ENCODE measurements at places on chromosomes 6 and 20.

- DNase-seq: no peak
Measured at GRCh38 chr20:53028337-53029007, 56.3 kb downstream of the TSHZ2 start.

GRCh38 chr20:59564171-59564570 is 40.2 kb upstream of the PHACTR3 start:
- DNase-seq: no peak

GRCh38 chr6:10505529-10505928 is 15.6 kb upstream of the GCNT2 start:
- DNase-seq: no peak

- DNase-seq: no peak
Measured at GRCh38 chr20:8652396-8652795, 416.5 kb upstream of the PLCB4 start.

- DNase-seq: no peak
Measured at GRCh38 chr20:3734111-3734843, 1.8 kb downstream of the HSPA12B start.

GRCh38 chr20:19785983-19786285 is 27.9 kb downstream of the RIN2 start:
- DNase-seq: no peak

DNA sequence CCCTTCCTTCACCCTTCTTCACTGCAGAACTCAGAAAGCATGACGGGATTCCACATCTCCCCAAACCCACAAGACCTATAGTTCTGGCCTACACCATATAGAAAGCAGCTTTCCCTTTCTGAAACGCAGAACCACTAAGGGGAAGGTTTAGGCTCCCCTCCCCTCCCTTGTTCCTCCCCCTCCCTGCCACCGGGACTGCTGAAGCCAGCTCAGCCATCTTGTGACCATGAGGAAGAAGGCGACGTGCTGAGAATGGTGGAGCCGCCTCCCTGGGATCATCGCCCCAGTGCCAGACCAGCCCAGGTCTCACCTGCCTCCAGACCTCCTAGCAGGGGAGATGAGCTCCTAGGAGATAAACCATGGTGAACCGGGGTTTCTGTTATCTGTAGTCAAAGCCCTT is 19.6 kb downstream of the SERPINB6 start:
- no peak for DNase-seq

GRCh38 chr6:20400456-20401204 is 1.0 kb upstream of the E2F3 start:
- DNase-seq: peak; percentile 32

DNA sequence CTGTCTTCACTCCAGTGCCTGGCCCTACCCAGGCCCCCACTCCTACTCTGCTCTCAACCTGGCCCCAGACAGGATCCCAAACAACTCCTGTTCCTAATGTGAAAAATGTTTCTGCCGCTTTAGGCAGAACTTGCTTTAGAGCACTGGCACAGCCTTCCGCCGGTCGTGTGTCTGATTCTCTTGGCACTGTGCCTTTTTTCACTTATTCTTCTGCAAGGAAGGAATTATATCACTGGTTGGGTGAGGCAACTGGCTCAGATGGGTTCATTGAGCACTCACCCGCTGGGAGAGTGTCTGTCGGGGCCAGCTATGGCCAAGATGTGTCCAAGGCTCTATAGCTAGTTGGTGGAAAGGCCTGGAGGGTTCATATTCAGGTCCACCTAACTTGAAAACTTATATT is 33.6 kb upstream of the HLA-A start:
- DNase-seq: no peak

- DNase-seq: no peak
Measured at GRCh38 chr6:113488812-113489685, 368.1 kb upstream of the MARCKS start.

- no peak for DNase-seq
Measured at GRCh38 chr6:35776364-35777215, at the start of gene CLPSL2. Gene CLPSL2, plus strand, starts transcription at chr6:35776598. Its CDS starts 21 bp downstream, at chr6:35776619.

GRCh38 chr6:81590314-81590691 is 162.2 kb downstream of the TENT5A start:
- DNase-seq: no peak

GRCh38 chr20:43870484-43870883 is 44.2 kb upstream of the TOX2 start:
- no peak for DNase-seq

DNA sequence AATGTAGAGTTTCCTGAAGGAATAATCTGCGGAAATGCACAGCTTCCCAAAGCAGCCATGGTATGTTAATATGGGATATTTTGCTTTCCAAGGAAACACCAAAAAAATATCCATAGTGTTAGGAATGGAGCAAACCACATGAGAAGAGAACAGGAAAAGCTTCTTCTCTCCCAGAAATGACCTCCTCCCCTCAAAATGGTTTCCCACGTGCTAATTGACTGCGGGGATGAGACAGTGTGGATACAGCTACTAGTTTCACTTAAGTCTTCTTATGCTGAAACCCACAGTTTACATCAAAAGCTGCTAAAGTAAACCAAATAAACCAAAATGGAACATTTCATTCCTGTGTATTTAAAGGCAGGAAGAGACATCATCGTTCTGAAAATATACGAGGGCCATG is 69.4 kb downstream of the FYN start:
- DNase-seq: no peak

- no peak for DNase-seq
Measured at GRCh38 chr6:105810922-105811482, 275.1 kb upstream of the PRDM1 start.

DNA sequence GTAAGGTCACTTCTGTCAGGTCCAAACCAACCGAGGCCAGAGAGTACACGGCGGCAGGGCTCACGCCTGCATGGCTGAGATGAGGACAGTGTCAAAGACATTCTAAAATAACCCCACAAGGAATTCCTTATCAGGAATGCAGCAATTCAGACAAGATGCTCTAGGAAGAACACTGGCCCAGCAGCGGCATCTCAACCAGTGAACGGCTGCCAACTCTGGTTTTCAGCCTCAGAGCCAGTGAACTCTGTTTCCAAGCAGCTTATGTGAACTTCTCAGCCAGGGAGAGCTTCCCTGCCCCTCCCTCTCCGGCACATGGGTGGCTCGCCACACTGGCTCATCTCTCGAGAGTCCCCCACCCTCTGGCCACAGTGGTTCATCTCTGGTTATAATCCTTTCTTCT is 36.9 kb downstream of the KCNQ2 start:
- DNase-seq: no peak

- no peak for DNase-seq
Measured at GRCh38 chr6:29834564-29835436, 7.2 kb downstream of the HLA-G start.

GRCh38 chr6:132259070-132259469 is 142.2 kb downstream of the MOXD1 start:
- no peak for DNase-seq

DNA sequence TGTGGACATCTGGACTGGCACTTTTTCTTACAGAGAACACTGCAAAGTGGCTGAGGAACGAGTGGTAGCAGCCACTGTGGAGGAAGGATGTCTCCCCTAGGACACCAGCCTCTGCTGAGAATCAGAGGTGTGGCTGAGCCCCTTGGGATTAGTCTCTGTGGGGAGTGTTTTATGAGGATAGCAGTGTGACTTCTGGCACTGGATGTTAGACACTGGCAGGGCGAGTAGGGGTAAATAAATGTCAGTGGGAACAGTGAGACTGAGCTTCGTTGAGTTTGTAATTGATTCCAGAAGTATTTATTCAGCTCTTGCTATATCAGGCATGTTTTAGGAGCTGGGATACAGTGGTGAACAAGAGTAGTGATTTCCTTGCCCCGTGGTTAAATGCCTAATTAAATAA is 124.0 kb downstream of the JARID2 start:
- no peak for DNase-seq

GRCh38 chr6:52647199-52647598 is 23.7 kb upstream of the TMEM14A start:
- no peak for DNase-seq

DNA sequence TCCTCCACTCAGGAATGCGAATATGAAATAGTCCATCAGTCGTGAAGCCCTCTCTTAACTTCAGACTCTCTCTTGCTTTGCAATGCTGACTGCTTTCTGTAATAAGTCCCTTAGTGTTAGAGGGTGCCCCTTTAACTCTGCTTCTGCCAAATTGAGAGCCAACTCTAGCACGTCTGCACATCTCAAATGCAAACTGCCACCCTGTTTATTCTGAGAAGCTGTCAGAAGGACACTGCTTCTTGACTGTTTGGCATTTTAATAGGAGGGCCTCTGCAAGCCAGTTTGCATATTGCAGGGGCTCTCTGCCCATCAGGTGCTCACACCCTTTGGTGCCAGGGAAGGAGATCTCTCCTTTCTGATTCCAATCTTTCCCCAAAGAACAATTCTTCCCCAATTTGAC is 589.8 kb upstream of the CDH4 start:
- no peak for DNase-seq

- DNase-seq: no peak
Measured at GRCh38 chr6:89862698-89863097, 31.6 kb upstream of the GJA10 start.

Data from DMS 273 treated with DMSO at 0.1 percent for 48 hours (cell line).